Stimulated activated naive CD4-positive, alpha-beta T cell treated with Interleukin-2 at 50 U/mL for 16 hours (primary cell): ENCODE measurements at places on chromosomes 6 and 20.
A peak's percentile ranks its signal among the peaks of the same experiment; 100 is the strongest.

GRCh38 chr6:135161411-135162395, 19.4 kb upstream of the MYB start:
- DNase-seq = no peak

GRCh38 chr20:31890646-31891045, 20.2 kb downstream of the TTLL9 start:
- no peak for DNase-seq

DNA sequence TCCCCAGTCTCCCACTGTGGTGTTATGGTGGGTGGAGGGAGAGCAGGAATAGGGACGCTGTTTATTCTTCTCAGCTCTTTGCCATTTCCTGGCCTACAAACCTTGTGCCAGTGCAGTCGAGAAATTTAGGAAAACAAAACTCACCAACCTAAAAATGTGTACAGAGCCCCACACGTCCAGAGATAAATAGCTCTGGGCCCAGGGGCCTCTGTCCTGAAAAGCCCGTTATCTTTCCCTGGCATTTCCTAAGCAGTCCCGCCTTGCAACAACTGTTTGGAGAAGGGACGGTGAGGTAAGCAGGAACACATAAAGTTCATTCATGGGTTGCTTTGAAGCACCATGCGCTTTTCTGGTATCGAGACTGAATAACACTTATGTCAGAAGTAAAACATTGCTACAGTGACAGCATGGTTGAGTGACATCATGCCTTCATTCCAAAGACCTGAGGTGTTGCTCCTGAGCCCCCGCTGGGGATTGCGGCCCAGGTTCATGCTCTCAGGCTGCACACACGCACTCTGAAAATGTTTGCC, 80.1 kb upstream of the NXT1 start:
- DNase-seq = no peak

- no peak for DNase-seq
Measured at GRCh38 chr6:89584539-89584938, 54.0 kb downstream of the LYRM2 start.

DNA sequence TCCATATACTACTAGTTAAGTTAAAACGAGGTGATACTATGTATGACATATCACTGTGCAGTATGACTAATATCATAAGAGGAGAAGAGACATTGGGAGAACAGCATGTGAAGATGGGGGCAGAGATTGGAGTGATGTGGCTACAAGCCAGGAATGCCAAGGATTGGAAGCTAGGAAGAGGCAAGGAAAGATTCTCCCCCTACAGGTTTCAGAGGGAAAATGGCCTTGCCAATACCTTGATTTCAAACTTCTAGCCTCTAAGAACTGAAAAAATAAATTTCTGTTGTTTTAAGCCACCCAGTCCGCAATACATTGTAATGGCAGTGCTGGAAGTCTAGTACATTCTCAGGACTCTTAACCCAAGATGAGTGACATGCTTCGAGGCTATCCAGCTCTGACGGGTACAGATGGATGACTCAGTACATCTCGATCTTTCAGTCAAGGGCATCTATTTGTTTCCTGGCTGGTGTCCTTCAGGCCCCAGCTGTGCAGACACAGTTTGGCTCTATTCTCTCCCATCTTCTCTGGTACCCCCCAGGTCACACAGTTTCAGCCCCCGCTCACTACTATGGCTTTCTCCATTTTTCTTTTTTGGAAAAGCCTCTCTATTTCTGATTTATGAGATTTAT, 55.5 kb upstream of the THEMIS start:
- DNase-seq = no peak

GRCh38 chr6:13071550-13072345, 256.6 kb downstream of the TBC1D7 start:
- no peak for DNase-seq

- no peak for DNase-seq
Measured at GRCh38 chr6:67129780-67130179, 1422.8 kb upstream of the EYS start.

GRCh38 chr6:125745281-125746018, 4.0 kb upstream of the HEY2 start:
- no peak for DNase-seq

DNA sequence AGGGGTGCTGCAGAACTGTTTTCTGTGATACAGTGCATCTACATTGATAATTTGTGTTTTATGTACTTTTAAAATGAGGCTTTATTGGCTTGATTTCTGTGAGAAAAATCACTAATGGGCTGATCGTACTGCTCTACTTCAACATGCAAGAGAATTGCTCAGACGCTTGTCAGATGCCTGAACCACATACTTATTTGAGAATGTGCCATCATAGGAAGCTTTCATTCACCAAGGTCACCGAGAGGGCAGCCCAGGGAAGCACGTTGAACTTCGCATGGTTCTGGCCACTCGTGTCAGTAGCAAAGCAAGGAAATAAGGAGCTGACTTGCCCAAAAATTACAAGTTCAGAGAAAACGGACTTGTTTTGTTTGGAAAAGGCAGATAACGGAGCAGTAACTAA, 168.5 kb upstream of the AKAP12 start:
- no peak for DNase-seq

DNA sequence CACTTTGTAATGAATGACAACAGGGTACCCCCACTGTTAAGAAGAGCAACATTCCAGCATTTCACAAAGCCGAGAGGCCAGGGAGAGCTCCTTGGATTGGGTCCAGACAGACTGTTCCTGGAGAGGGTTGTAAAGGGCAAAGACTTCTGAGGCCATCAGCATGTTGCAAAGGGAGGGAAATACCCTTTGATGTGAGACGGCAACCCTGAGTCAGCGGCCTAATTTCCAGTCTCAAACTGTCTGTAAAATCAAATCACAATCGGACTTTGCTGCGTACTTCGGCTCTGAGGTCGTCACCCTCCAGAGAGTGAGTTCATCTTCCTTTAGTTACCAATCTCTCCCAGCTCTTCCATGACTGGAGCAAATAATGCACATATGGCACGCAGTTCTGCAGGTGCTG, 101.0 kb upstream of the DTNBP1 start:
- no peak for DNase-seq

GRCh38 chr6:33781131-33781975, 7.6 kb downstream of the LEMD2 start:
- DNase-seq = no peak

DNA sequence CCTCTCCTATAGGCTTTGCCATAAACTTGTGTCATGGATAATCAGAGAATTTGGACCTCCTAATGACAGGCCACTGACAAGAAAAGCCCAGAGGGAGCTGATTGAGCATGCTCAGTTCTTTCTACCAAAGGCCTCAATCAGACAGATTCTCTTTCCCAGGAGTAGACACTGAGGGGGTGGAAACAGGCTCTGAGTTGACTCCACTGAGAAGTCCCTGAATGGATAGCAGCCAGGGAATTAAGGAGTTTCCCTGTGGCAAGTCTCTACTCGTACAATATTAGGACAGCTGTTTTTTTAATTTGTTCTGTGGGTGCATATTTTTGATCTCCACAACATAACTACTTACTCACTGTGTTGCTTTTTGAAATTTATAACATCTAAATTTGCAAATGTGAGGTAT, 63.3 kb downstream of the SLC16A10 start:
- no peak for DNase-seq

GRCh38 chr6:138586638-138587037, 87.3 kb upstream of the NHSL1 start:
- no peak for DNase-seq

GRCh38 chr6:87146363-87146762, 9.0 kb upstream of the ZNF292 start:
- DNase-seq = no peak

DNA sequence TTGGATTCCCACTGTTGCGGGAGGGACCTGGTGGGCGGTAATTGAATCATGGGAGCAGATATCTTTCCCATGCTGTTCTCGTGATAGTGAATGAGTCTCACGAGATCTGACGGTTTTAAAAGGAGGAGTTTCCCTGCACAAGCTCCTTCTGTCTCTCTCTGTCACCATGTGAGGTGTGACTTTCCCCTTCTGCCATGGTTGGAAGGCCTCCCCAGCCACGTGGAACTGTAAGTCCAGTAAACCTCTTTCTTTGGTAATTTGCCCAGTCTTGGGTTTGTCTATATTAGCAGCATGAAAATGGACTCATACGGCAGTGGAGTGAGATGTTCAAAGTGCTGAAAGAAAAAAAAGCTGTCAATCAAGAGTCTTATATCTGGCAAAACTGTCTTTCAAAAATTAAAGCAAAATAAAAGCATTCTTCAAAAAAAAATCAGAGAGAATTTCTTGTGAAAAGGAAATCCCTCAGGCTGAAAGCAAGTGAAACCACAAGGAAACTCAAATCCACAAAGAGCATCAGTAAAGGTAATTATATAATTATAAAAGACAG, 15.5 kb upstream of the KIF25 start:
- no peak for DNase-seq

GRCh38 chr20:17556837-17557674, 12.8 kb upstream of the DSTN start:
- DNase-seq = no peak

GRCh38 chr6:16498237-16498636, 259.9 kb downstream of the GMPR start:
- no peak for DNase-seq

DNA sequence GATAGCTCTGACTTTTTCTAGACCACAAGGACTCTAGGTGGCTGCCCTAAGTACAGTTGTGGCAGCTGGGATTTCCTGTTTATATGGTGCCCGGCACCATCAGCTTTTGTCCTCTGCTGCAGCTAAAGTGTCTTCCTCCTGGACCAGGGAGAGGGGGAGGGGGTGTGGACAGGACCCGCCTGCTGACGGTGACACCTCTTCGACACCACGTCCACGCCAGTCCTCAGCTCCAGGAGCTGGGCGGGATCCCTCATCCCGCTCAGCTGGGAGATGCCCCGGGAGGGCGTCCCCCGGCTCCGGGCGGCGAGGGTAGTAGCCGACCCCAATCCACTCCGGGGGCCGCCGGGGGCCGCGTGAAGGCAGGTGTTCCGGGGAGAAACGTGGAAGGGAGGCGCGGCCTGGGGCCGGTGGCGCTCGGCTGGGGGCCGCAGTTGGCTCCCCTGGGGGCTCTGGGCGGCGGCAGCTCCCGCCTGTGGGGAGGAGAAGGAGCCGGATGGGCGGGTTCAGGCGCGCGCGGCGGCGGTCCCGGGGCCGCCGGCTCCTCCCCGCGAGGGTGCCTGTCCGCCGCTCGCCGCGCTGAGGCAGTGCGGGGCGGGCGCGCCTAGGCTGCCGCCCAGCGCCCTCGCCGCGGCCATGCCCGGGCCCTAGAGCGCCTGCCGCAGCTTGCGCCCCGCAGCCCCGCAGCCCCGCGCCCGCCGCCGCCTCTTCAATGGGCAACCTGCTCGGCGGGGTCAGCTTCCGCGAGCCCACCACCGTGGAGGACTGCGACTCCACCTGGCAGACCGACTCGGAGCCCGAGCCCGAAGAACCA, at the start of gene OGFRL1:
OGFRL1 (plus strand) TSS at position 584 of the 811 bp plus-strand sequence; CDS start at position 710, 126 bp downstream.
- peak; percentile 61 for DNase-seq

GRCh38 chr6:118788702-118789101, 105.2 kb upstream of the ASF1A start:
- no peak for DNase-seq

DNA sequence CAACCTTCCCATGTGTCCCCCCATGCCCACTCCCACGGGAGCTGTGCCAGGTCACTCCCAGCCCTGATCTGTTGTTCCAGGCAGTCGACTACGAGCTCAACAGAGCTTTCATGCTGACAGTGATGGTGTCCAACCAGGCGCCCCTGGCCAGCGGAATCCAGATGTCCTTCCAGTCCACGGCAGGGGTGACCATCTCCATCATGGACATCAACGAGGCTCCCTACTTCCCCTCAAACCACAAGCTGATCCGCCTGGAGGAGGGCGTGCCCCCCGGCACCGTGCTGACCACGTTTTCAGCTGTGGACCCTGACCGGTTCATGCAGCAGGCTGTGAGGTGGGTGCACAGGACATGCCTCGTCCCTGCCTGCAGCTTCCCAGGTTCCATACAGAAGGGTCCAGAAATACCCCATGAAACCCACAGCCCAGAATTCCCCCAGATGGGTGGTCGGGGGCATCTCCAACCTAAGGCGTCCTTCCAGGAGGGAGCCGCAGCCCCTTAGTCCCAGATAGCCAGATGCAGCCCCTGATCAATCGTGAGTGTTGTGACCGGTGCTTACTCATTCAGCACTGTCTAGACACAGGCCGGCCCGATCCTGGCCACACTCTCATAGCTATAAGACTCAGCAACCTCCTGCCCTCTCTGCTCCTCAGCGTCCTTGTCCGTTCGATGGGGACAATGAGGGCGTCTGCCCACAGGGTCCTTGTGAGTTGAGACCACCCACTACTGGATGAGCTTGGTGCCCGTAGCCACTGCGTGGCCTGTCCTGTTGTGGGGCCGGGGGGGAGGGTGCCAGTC, 142.1 kb downstream of the TAF4 start:
- no peak for DNase-seq

DNA sequence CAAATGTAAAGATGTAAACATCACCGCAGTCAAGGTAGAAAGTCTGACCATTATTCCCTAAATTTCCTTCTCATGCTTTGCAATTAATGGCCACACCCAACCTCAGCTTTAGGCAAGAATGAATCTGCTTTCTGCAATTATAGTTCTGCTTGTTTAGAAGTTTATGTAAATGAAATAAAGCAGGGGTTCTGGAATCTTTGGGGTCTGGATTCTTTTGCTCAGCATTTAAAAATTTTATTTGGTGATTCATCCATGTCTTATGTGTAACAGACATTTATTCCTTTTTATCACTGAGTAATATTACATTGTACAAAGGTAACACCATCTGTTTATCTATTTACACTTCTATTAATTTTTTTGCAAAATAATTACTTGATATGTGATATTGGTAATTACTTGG, 613.6 kb downstream of the UTRN start:
- no peak for DNase-seq

DNA sequence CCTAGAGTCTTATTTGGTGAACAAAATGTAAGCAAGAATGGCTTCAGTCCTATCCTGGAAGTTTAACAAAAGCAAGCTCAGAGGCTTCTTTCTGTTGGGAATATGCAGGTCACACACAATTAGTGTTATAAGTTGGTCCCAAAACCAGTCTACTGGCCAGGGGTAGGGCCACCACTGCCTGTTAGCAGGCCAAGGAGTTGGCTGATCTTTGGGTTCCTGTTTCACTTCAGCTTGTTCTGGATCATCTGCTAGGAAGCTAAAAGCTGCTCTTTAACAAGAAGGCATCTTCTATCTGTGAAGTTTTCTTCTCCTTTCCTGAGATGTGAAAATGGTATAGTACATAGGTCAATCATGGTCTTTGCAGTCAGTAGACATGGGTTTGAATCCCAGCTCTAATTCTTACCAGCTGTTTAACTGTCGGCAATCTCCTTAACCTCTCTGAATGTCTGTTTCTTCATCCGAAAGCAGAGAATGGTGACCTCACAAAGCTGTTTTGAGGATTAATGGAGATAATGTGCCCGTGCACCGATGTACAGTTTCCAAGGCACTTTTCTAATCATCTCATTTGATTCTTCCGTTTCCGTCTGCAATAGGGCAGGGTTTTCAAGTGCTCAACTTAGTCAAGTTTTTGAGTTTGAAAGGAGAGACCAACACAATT, 271.2 kb upstream of the TAB2 start:
- DNase-seq = no peak

GRCh38 chr20:63095718-63096654, 89.2 kb upstream of the BHLHE23 start:
- DNase-seq = no peak

- DNase-seq = no peak
Measured at GRCh38 chr20:47235853-47236638, 120.5 kb downstream of the ZMYND8 start.

GRCh38 chr6:129621252-129621651, 88.7 kb downstream of the ARHGAP18 start:
- DNase-seq = peak; percentile 37
